RWPE2 (cell line): ENCODE measurements at places on chromosomes 4 and X.

DNA sequence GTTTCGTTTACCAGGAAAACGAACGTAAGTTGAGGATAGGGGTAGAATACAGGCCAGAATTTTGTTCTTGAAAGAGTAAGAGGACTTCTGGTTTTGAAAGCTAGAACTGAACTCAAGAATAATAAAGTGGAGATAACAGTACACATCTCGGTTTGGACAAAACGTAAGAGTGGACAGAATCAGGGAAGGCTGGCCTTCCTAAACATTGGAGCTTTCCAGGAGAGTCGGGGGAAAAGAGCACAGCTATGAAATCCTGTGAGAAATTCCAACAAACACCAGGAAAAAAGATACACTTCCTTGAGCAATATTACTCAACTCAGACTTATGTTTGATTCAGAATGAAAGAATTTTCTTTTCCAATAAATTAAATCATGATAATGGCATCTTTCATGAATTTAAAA is 1.2 kb downstream of the CTSO start:
- DNase-seq = no peak

- no peak for DNase-seq
Measured at GRCh38 chr4:105155426-105155825, 8.8 kb downstream of the TET2 start.

- no peak for DNase-seq
Measured at GRCh38 chrX:120000490-120001246, 57.1 kb upstream of the NKAP start.

DNA sequence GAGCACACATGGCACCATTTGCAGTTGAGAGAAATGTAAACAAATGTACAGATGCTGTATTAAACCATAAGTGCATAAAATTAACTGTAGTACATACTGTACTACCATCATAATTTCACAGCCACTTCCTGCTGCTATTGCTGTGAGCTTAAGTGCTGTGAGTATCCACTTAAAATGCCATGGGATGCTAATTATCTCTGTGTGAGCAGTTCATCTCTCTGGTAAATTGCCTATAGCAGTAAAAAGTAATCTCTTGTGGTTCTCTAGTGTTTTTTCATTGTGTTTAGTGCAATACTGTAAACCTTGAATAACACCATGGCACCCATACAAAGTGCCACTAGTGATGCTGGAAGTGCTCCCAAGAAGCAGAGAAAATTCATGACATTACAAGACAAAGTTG is 9.9 kb upstream of the SCOC start:
- DNase-seq = no peak

- DNase-seq = no peak
Measured at GRCh38 chr4:89254847-89255246, 52.8 kb downstream of the GPRIN3 start.

DNA sequence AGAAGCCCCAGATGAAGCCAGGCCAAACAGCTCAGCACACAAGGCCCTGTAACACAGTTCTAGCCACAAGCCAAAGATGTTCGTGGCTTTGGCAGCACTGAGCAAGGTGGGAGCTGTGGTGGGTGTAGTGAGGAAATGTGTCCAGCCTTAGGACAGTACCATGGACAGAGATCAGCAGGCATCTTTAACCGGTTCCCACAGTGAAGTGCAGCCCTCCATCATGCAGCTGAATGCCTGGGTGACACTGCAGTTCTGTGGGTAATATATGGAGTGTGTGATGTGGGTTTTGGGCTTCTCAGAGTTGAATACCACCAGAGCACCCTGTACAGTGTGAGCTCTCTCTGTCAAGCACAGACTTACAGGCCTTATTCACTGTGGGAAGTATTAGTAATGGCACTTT is 6.0 kb upstream of the NEXMIF start:
- DNase-seq = no peak

GRCh38 chr4:16387448-16387847 is 161.2 kb upstream of the TAPT1 start:
- no peak for DNase-seq

DNA sequence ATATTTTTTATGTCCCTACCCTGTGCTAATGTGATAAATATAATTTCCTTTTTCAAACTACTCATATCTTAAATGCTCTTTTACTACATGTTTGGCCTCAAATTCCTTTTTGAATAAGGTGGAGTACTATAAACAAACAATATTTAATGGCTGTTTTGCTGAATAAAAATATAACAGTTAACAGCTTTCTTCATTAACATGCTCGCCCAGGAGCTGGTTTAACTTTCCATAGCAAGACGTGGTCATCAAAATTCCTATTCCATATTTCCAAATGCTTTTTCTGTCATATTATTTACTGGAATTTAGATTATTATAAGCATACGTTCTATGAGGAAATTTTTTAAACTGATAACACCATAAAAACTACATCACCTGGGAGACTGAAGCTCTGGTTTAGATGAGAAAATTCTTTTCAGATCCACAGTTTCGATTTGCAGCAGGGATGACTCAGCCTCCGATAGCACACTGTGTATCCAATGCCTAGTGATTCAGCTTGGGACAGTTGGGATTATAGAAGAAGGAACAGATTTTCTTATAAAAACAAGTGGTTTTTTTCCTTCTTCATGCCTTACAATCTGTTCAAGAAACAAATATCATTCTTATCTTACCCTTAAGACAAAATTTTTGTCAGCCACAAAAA is 129.1 kb downstream of the FBXO8 start:
- DNase-seq = no peak

GRCh38 chr4:120007191-120007871 is 59.3 kb downstream of the MAD2L1 start:
- no peak for DNase-seq

DNA sequence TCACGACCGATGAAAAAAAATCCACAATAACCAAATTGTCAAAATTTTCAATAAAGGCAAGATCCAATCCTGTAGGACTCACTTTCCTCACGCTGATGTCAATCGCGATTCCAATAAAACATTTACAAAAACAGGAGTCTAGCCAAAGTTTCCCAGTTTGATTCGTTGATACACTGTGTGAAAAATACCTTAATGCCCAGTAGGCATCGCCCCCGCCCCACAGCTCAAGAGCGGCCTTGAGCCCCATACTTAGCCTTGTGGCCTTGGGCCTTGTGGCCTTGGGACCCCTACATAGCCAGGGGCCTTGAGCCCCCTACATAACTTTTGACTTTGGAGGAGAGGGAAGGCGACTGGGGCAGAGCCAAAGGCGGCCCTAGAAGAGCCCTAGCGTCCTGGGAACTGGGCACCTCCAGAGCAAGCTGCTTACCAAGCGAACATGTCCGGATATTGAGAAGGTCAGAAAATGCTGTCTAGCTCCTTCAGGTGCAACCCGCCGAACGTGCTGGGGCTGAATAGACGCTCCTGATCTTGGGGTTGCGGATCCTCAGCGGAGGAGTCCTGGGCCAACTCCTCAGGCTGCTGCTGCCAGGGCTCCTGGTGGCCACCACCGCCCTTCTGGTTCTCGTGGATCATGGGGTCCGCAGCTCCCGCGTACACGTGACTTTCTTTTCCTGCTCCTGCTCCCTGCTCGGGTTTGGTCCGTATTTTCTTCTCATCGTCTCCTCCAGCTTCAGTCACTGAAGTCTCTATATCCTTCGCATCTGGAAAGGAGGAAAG is 62.9 kb downstream of the RHOXF2B start:
- DNase-seq = no peak

- no peak for DNase-seq
Measured at GRCh38 chr4:52750819-52751486, at the start of gene ERVMER34-1. Gene ERVMER34-1 (minus strand): TSS chr4:52751425. CDS start chr4:52745520, 5,905 bp downstream.

- no peak for DNase-seq
Measured at GRCh38 chr4:67535280-67535840, 9.9 kb downstream of the CENPC start.

- DNase-seq = no peak
Measured at GRCh38 chr4:144353292-144353691, 212.8 kb upstream of the GYPA start.

- DNase-seq = no peak
Measured at GRCh38 chr4:126776361-126776760, 856.4 kb upstream of the INTU start.

DNA sequence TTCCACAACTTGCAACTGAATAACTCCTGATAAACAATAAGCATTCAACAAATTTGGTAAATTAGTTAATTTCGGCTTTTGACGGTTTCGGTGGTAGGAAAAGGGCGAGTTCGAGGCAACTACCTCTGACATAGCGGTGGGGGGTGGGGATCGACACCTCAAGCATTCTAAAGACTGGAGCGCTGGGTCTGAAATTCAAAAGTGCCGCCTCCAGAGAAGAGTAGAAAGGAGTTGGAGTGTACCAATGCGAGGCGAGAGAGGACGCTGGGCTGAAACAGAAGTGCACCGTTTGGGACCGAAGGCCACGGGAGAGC is 725 bp downstream of the SMC1A start:
- no peak for DNase-seq

DNA sequence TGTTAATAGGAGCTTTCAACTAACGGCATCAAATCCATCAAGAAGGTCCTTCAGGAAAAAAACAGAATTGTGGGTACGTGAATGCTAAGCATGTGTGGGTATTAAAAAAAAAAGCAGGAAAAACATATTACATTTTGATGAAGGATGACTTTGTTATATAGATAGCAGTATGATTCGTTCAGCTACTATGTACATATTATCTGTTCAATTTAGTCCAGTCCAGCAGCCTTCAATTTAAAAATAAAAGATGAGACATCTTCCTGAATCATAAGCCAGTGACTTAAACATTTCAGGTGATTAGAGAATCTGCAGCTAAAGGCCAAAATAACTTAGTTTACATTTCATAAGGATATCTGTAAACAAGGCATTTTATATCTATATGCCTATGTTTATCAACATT is 63.4 kb downstream of the LCORL start:
- DNase-seq = no peak

- peak; percentile 76 for DNase-seq
Measured at GRCh38 chrX:53281321-53281822, at the start of gene IQSEC2. Gene IQSEC2 (minus strand): TSS chrX:53281584.

DNA sequence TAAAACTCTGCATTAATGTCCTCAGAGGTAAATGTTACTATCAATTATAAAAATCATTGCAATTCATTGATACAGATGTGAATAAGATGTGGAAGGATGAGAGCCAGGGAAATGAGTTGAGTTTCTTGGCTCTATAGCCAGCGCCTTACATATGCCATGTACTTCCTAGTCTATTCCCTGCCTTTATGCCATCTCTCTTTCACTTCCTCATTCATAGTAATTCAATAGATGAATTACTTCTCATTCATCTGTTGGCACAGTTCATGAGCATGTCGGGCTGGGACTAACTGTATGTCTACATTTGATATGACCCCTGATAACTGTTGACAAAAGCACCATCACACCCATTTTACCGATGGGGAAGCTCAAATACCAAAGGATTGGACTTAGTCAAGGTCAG is 55.7 kb downstream of the LNX1 start:
- no peak for DNase-seq

GRCh38 chr4:38665551-38666411 is 1.8 kb downstream of the KLF3 start:
- no peak for DNase-seq

GRCh38 chr4:75235359-75235951 is 278.7 kb downstream of the RCHY1 start:
- DNase-seq = no peak

DNA sequence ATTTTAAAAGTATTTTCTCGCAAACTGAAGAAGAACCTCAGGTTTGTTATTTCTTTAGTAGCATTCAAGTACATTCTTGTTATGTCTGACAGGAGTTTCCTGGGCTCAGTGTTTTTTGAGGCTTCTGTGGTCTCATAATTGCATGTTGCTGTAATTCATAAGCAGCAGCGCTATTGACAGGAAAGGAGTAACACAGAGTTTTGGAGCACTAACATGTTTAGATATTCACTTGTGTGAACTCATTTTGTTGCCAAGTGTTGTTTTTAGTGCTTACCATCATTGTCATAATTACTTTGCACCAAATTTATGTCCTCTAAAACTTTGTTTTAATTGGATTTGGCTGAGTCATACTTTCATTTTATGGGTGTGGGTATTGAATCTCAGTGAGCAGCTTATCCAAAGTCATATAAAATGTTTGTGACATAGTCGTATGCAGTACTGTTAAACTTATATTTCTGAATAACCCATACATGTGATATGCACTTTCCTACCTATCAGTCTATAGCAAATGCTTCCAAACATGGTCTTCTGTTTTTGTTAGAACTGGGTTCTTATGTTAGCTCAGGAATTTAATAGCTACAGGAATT is 358.7 kb upstream of the CTSO start:
- no peak for DNase-seq

- DNase-seq = no peak
Measured at GRCh38 chrX:71917621-71918343, 7.1 kb downstream of the NHSL2 start.
